ENCODE measurements at places on chromosomes 4 and X.

DNA sequence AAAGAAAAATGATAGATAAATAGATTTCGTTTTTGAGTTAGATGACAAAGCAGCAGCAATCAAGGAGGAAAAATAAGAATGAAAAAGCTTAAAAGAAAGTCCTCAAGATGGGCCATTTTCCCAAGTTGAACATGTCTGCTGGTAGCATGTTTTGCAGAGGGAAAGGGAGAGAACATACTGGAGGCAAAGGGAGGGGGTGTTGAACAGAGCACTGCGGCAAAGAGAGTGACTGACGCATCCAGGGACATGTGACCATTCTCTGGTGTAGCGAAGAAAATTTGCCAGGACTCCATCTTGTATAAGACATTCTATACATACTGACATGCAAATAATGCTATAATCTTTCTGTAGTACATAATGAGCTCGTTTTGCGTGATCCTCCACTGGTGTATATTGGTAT is 1.2 kb downstream of the LINC00632 start:
- DNase-seq: no peak

GRCh38 chr4:185534866-185535611 is at the start of gene PDLIM3:
Gene PDLIM3, minus strand, starts transcription at chr4:185535507. Its CDS starts 73 bp downstream, at chr4:185535434.
- DNase-seq: no peak

DNA sequence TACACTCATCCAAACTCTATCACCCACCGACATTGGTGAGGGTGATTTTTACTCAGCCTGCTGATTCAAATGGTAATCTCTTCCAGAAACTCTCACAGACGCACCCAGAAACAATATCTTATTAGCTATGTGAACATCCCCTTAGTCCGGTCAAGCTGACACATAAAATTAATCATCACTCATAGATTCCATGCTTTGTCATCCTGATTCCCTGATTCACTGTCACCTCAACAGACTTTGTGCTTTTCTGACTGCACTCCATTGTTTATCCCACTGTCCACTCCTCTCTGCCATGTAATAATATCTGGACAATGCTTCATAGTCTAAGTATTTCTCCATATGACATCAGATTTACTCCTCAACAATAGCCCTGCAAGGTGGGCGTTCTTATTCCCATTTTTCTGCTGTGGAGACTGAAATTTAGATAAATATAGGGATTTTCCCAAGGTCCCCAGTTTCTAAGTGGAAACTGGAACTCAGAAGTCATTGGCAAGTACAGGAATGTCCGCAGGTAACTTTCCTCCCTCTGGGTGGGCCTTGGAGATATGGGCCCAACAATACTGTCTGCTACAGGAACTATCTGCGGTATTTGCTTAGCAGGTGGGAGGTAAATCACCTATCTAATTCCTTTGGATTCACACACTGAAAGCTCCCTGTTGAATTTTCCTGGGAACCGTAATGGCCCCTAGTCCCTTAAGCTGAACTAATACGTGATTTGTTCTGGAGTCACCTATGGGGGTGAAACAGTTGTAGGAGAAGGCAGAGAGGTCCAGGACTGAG is 228.6 kb upstream of the BCOR start:
- no peak for DNase-seq

- DNase-seq: no peak
Measured at GRCh38 chrX:132127743-132128142, at the start of gene FRMD7. Gene FRMD7, minus strand, starts transcription at chrX:132128020. Its CDS starts 176 bp downstream, at chrX:132127844.

DNA sequence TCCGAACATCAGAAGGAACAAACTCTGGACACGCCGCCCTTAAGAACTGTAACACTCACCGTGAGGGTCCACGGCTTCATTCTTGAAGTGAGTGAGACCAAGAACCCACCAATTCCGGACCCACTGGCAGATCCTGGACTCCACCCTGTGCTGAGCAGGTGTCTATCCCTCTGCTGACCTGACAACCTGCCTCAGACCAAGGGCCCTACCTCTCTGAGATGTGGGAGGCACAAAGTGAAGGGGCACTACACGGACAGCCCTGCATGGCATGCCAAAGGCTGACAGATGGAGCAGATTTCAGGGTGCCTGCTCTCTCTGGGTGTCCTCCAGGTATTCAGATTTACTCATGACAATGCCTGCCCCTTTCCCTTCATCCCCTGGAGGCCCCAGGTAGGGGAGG is 14.0 kb upstream of the HSFX1 start:
- DNase-seq: no peak

DNA sequence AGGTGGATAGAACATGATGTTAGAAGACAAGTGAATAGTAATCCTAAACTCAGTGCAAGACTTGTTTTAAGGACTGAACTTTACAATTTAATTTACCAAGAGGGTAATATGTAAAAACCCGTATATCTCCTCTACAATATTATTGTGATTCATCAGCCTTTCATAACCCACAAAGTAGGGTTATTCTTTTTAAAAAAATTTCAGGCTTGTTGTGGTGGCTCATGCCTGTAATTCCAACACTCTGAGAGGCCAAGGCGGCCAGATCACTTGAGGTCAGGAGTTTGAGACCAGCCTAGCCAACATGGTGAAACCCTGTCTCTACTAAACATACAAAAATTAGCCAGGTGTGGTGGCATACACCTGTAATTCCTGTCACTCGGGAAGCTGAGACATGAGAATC is 7.2 kb downstream of the IBSP start:
- DNase-seq: no peak

DNA sequence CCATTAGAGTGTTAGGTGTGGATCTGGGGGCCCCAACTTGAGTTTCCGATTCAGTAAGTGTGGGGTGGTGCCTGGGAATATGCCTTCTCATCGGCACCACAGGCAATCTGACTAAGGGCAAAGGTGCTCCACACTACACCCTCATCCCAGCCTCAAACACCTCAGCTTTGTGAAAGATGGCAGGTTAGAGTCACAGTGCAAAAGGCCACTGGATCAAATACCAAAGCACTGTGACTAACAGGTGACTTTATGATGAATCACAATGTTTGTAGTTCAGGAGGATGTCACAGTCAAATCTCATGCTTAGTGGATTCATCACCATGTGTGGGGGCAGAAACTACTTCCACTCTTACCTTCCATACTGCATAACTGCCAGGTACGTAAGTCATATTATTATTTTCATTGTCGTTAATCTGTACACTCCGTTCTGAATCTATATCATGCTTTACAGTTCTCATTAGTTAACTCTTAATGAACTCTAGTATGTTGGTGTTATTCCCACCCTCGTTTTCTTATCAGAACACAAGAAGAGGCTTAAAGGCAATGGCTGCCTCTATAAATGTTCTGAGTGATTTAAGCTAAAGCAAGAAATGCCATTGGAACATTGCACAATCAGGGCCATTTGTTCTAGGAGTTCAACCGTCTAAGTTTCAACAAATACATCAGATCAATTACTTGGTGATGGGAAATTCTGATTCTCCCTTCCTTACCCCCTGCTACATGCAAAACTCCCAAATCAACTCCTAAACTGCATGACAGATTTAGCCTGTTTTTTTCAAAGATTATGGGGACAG is 50.2 kb downstream of the PRKG2 start:
- DNase-seq: no peak

- no peak for DNase-seq
Measured at GRCh38 chrX:13808293-13808692, 8.6 kb downstream of the GPM6B start.

DNA sequence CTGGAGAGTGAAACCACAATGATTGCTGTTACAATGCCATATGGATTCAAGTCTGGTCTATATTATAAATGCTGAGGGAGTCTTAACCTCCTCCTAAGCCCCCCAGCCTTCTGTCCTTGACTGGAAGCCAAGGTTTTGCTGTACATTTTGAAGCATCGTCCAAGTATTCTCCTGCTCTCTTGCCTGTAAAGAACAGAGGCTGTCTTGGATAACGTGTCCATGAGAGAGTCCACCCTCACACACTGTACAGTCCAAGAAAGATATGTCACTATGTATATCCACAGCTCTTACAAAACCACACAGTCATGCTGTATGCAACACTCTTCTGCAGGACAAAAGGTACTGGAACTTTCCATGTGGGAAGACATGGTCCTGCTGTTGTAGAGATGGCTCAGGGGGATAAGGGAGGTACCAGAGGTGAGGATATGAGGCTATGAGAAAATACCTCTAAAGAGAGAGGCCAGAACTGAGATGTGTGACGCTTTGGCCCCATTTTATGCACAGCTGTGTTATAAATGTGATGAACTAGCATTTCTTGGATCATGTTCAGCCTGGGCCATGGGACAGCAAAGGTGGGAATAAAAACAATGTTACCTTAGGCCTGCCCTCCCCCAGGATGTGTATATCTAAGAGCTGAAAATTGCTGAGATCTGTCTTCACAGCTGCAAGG is 678.6 kb downstream of the IQCM start:
- no peak for DNase-seq

- no peak for DNase-seq
Measured at GRCh38 chr4:2289311-2289954, 27.5 kb upstream of the MXD4 start.

GRCh38 chr4:10998846-10999245 is 314.3 kb upstream of the CLNK start:
- no peak for DNase-seq

GRCh38 chr4:141571362-141571761 is 65.0 kb upstream of the IL15 start:
- DNase-seq: no peak

DNA sequence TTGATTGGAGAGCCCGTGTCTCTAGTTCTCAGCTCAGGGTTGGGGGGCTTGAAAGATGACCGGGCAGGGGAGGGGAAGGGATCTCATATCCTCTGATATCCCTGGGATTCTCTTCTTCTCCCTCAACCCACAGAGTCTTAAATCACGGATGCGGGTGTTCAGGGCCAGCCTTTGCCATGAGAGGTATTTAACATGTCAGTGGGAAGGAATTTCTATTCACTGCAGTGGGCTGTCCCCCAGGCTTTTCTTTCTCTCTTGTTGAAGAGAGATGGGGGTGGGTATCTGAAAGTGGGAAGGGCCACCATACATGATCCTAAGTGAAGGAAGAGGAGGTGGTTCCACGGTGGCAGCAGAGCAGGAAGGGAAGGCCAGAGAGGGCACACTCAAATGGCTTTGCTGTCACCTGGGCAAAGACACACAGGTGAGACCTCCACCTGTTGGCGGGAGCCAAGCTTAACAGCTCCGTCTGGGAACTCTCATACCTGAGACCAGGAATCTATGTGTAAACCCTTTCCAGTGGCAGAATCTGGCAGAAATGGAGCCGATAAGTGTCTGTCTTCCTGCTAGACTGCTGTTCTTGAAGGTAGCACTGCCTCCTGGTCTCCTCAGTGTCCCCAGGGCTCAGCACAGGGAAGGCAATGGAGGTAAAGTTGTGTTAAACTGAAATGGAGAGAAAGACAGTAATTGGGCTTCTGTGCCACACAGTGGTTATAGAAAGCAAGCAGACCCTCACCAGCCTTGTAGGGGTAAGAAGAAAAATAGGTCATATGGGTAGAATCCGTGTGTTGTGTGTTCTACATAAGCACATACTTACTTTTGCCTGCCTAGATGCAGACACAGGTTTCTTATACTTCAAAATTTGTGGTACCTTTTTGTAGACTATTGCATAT is 49.4 kb downstream of the RHOH start:
- DNase-seq: no peak

GRCh38 chr4:10721616-10722015 is 37.0 kb upstream of the CLNK start:
- DNase-seq: no peak

GRCh38 chr4:37802068-37802666 is 24.3 kb upstream of the PGM2 start:
- peak; percentile 27 for DNase-seq

DNA sequence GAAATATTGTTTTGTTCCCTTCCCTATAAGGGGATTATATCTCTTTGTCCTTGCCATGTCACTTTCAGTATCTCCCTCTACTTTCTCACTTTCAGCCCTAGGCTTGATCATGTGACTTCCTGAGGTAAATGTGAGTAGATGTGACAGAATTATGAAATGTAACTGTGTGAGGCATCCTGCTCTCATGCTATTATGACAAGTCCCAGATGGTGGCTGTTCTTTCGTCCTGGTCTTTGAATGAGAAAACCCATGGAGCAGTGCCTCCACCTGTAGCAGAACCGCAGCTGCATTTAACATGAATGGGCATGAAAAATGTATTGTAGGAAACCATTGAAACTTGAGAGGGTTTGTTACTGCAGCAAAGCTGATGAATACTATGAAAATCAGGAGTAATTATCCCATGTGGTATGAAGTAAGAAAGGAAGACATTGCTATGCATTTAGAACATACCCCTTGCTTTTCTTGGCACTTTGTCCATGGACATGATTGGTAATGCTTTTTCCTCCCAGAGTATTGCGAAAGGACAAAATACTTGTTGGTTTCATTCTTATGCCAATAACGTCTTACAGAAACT is 202.2 kb upstream of the GPRIN3 start:
- no peak for DNase-seq

GRCh38 chrX:55111578-55112254 is 22.9 kb downstream of the PAGE2 start:
- DNase-seq: no peak

DNA sequence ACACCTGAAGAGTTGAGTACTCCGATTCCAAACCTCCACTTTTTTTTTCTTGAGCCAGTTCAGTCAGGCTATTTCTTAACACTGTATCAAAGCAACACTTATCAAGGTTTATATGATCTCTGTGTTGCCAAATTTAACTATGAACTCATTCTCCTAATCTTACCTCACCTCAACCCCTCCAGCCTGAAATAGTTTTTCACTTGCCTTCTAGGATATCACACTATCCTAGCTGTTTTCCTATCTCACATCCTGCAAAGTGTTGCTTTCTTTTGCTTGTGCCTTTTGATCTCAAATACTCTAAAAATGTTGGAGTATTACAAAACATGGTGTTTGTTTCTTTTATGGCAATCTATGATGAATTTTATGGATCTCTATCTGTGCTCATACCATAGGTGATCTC is 415.0 kb downstream of the CFAP47 start:
- no peak for DNase-seq

- no peak for DNase-seq
Measured at GRCh38 chrX:71466979-71467523, 65.9 kb upstream of the OGT start.

DNA sequence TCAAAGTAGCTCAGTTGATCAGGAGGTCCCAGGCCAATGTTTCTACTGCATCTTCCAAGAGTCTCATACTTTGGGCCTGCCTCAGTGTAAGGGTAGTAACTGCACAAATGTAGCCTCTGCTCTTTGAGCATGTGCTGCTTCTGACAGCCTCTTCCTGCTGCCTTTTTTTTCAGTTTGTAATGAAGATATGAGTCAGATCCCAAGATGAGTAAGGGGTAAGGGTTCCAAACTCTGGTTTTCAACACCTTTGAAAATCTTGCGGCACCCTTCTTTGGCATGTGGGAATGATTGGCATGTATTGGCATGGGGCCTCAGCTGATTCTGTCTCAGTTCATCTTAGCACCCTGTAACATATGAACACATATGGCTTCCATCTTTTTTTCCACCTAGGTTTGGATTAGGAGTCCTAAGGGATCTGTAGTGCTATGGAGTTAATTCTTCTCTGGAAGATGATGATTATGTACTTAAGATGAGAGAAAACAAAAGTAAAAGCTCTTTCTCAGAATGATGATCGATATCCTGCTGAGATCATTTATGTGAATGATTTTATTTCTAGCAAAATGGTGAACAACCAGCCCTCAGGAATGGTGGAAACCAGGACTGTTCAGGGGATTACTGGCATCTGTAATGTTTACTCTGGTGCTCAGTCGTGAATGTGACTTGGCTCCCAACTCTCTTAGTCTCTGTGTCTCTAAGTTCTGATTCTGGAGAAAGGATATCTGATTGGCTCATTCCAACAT is 118.7 kb upstream of the PRPS2 start:
- DNase-seq: no peak
